ENCODE measurements at places on chromosomes 1 and 21.
A peak's percentile ranks its signal among the peaks of the same experiment; 100 is the strongest.

- no peak for DNase-seq
These were observed 40.2 kb upstream of the VWA5B1 start for GRCh38 chr1:20250340-20250989.

GRCh38 chr1:153513023-153513422, 22.8 kb downstream of the S100A6 start:
- DNase-seq, result no peak

- DNase-seq, result no peak
These were observed 62.6 kb downstream of the KIF21B start for GRCh38 chr1:200960948-200961340.

DNA sequence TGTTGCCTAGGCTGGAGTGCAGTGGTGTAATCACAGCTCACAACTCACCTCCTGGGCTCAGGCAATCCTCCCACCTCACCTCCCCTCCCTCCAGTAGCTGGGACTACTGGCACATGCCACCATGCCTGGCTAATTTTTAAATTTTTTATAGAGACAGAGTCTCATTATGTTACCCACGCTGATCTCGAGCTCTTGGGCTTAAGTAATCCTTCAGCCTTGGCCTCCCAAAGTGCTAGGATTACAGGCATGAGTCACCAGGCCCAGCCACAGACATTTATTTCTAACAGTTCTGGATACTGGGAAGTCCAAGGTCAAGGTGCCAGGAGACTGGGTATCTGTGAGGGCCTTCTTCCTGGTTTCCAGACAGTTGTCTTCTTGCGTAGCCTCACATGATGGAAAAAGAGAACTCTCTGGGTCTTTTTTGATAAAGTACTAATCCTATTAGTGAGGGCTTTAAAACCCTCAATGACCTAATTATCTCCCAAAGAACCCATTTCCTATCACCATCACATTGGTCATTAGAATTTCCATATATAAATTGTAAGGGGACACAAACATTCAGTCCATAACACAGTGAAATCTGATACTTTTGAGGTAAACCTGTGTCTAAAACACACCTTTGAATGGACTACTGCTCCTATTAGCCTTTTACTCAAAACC, 67.9 kb downstream of the PHACTR4 start:
- no peak for DNase-seq

- DNase-seq, result no peak
These were observed 44.6 kb downstream of the SLX9 start for GRCh38 chr21:44984428-44984791.

DNA sequence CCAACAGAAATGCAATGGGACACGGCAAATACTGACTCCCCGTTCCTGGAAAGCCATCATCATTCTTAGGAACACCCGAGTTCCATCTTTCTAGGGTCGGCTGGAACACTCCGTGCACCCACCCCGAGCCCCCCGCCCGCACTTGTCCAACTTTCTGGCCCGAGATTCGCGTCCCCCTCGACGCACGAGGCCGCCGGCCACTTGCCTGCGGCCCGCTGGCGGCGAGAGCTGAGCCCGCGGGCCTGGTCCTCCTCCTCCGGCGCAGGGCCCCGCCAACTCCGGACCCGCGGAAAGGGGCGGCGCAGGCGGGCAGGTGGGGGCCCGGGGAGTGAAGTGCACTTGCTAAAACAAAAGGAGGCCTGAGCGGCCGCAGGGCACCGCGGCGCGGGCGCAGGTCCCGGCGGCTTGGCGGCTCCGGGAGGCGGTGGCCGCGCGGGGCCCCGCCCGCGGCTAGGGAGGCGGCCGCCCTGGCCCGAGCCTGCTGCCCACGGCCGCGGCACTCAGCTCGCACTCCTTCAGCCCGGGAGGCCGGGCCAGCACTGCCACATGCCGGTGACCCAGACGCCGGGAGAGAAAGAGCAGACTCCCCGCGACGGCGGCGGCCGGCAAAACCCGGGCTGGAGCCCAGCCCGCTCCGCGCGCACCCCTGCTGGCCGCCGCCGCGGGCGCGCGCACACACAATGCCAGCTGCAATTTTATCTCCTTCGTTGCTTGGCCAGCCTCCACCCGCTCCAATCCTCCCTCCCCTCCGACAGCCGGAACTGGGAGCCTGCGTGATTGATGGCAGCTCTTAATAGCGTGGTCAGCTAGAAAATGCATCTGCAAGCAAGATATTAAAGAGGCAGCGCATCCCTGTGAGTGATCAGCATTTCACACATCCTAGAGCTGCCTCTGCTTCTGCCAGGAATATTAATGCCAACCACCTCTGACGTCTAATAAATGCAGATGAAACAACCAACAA, 114.3 kb downstream of the RERE start:
- DNase-seq, result peak; percentile 92

GRCh38 chr21:25967901-25968438, 202.6 kb downstream of the APP start:
- no peak for DNase-seq

DNA sequence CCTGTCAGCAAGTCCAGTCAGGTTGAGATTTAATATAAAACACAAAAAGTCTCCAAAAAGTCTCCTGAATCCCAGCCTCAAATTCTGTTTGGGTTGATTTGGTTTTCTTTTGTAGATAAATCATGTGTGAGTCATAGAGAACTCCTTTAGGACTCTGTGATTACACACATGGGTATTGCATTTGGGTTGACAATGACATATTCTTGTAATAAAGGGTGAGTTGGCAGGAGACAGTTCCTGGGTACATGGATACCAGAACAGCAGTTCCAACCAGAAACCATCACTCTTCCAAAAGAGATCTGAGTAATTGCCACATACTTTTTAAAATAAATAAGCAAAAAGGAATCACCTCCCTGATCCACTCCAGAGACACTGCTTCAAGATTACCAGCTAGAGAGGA, 8.9 kb downstream of the CR2 start:
- DNase-seq, result no peak

DNA sequence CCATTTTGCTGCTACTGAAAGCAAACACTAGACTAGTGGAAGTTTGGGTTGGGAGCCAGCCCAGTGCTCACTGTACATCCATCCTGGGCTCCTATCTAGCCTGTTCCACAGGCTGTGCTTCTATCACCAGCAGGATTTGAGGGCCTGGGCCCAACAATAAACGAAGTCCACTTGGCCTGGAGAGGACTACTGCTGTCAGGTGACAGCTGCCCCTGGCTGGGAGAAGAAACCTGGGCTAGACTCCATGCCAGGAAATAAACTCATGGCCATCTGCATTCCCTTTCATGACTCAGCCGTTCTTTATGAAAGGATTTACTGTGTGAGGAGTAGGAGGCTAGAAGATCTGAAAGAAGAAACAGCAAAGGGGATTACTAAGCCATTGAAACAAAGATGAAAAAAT, 35.5 kb downstream of the COLGALT2 start:
- DNase-seq, result no peak

GRCh38 chr1:67947114-67947513, 103.3 kb downstream of the DIRAS3 start:
- DNase-seq, result no peak

- DNase-seq, result peak; percentile 32
These were observed 2.5 kb upstream of the OLIG1 start for GRCh38 chr21:33067457-33067856.

DNA sequence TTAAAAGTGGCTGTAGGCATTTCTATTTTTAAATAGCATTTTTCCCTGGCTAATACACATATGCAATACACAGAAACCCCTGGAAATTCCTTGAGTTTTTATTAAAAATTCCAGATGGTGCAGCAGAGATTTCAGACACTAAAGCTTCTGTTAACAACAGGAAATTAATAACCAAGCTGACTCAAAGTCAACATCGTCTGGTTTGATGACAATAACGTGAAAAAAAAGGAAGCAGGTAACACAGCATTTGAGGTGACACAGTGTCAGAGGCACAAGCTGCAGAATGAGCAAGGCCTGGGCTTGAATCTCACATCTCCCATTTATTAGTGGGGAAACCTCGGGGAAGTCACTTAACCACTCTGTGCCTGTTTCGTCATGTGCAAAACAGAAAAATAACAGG, 64.6 kb upstream of the GJB5 start:
- DNase-seq, result no peak

GRCh38 chr1:48109390-48110013, 112.3 kb upstream of the TRABD2B start:
- peak; percentile 49 for DNase-seq

- DNase-seq, result no peak
These were observed 1.2 kb downstream of the TPRG1L start for GRCh38 chr1:3626025-3626424.

DNA sequence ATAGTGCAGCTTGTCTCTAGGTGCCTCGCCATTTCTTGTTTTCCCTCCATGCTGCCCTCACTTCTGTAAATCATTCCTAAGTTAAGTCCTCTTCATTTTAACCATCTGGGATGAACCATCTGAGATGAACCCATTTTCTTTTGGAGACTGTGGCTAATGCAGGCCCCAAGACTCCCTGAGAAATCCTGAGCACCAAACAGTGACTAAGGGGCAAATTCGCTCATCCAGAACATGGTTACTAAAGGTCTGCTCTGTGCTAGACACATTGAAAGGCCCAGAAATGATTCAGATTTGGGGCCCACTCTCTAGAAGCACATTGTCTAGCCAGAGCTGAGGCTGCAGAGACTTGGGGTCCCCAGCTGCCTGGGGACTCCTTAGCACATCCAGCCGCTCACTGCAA, 151.9 kb upstream of the CTTNBP2NL start:
- no peak for DNase-seq

- no peak for DNase-seq
These were observed 16.0 kb upstream of the TDRD10 start for GRCh38 chr1:154485910-154486496.

GRCh38 chr1:10832703-10833102, 36.3 kb upstream of the CASZ1 start:
- DNase-seq, result no peak

DNA sequence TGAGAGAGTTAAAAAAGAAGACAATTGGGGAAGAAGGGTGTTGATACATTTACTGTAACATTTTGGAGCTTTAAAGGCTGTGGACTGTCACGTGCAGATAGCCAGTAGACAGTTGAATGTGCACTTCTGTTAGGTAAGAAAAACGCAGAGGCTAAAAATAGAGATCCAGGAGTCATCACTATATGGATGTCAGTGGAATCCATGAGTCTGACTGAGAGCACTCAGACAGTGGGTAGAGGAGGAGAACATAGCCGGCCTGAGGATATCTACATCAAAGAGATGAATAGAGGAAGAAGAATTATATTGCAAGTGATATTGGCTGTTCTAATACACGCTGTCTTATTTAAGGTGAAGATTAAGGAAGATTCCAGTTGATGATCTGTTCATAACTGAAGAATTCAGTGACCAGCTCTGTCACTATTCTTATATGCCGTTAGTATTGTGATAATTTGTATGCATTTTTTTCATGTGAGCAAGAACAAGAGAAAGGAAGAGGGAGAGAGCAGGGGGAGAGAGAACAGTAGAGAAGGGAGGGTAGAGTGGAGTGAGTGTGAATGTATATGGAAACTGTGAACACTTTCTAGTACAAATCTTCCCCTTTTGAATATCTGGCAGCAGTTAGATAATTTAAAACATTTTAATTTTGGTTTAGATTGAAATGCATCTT, 344.8 kb downstream of the CHRM3 start:
- no peak for DNase-seq

GRCh38 chr1:209102531-209102930, 481.0 kb upstream of the CAMK1G start:
- DNase-seq, result no peak

GRCh38 chr1:236520445-236521005, 3.3 kb upstream of the LGALS8 start:
- no peak for DNase-seq

Data from NAMALWA (cell line).